Pulmonary artery endothelial cell (primary cell): ENCODE measurements at places on chromosomes 6 and 20.

GRCh38 chr6:43089467-43089866 is 13.4 kb downstream of the PTK7 start:
- DNase-seq = no peak

GRCh38 chr20:19807946-19808330 is 49.9 kb downstream of the RIN2 start:
- DNase-seq = no peak

DNA sequence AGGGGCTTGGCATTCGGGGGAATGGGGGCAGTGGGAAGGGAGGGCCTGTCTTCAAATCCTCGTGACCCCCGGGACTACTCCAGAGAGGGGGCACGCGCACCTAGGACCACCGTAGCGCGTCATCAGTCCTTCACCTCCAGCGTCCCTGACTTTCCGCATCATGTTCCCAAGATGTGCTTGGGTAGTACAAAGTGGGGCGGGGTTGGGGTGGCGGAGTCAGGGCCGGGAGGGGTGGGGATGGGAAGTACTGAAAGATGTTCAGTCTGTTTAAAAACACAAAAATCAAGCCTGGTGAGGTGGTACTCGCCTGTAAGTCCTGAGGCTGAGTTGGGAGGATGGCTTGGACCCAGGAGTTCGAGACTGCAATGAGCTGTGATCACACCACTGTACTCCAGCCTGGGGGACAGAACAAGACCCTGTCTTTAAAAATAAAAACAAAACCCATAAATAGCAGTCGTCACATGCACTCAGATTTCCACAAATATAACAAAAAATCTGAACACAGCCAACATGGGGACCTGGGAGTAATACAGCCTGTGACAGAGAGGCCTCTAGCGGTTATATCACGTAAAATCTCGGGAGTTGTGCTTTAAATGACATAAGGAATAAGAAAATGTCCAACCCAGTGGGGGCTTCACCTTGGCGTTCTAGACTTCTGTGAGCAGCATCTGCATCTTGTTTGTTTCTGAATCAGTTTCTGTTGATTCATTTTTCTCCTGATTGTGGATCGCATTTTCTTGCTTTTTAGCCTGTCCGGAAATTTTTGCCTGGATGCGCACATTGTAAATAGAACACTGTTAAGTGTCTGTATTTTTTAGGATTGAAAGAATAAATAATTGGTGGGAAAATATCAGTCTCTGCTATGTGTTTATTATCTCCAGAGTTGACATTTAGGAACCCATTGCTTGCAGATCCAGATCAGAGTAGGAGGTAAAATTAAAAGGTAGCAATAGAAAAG is 698 bp upstream of the LRP11 start:
- no peak for DNase-seq

DNA sequence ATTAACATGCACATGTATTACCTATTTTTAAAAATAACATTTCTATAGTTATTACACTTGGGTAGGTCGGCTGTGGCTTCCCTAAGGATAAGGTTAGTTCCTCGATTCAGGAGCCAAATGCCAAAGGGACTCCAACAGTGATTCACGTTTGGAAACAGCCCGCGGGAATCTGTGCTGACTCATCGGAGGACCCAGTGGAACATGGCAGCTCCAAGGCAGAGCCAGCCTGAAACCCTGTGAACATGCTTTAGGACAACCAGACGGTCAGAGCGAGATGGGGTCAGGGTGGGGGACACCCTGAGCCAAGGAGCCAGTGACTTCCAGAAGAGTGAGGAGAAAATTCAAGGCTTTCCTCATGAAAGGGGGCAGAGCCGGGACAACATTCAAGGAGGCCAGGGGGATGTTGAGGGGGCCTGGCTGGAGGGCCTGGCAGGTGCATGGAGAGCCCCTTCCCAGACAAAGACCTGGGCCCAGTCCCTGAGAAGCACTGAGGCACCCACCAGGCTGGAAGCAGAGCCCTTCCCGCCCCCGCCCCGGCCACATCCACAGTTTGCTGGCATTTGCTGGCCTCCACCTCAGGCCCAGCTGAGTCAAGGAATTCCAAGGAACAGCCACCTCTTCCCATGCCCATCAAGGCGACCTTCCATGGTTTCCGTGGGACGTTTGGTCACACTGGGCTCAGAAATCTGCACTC is 133.2 kb downstream of the SNX5 start:
- peak; percentile 26 for DNase-seq

GRCh38 chr6:15905488-15906419 is 223.1 kb upstream of the MYLIP start:
- DNase-seq = no peak
